Kidney glomerular epithelial cell (primary cell): ENCODE measurements at places on chromosomes 16 and 17.

DNA sequence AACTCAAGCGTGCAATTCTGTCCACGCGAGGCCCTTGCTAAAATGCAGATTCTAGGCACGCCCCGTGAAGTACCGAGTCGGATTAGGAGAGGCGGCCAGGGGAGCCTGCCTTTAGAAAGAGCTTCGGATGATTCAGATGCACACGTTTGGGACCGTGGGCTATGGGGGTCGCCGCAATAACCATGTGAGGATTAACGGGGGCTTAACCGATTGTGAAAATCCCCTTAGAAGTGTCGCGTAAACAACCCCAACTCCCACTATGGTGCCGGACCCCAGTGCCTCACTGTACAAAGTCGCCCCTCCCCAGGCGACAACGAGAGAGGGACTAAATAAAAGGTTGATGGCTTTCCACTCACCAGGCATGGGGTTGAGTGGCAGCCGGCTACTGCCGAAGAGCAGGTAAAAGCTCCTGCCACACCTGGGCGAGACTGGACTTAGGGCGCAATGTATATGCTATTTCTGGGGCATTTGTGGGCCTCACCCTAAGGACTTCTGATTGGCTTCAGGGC is 635 bp upstream of the SP2 start:
- peak; percentile 23 for DNase-seq

GRCh38 chr17:47968836-47969235 is 2.1 kb upstream of the CDK5RAP3 start:
- DNase-seq = no peak

- peak; percentile 41 for DNase-seq
These were observed 107.1 kb downstream of the USP22 start for GRCh38 chr17:20935740-20936139.

GRCh38 chr16:53792161-53792951 is 88.4 kb downstream of the FTO start:
- DNase-seq = peak; percentile 46

DNA sequence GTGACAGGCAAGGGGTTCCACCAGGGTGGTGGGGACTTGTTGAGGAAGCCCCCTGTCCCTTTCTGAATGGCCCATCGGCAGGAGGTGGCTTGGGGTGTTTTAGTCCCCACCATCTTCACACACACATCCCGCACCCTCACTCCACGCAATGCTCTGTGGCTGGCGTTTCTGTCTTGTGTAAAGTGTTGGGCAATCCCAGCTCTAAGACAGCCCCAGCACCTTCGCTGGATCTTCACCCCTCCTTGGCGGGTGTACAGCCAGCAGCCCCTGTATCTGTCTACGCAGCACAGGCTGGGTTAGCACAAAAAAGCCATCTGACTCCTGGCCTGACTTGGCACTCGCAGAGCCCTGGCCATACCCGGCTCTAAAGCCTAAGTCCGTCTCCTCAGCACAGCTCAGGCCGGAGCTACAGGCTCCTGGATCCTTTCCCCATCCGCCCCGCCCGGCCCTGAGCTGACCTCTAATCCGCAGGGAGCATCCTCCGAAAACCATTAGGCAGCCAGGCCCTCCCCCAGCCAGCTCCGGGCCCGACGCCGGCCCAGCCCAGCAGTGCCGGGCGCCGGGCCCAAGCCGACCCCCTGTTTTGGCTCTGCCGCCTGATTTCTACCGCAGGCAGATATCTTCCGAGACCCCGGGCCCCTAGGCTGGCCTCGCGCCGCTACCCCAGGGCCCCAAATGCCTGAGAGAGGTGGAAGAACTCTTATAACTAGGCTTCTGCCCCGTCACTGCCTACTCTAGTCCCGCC is 42.4 kb upstream of the TAC4 start:
- DNase-seq = no peak

GRCh38 chr16:15035163-15035729 is 20.6 kb downstream of the NTAN1 start:
- DNase-seq = no peak

- DNase-seq = peak; percentile 39
These were observed 15.9 kb upstream of the FBXO47 start for GRCh38 chr17:38982858-38983746.

GRCh38 chr17:28501421-28502284 is 4.5 kb upstream of the FOXN1 start:
- DNase-seq = no peak

DNA sequence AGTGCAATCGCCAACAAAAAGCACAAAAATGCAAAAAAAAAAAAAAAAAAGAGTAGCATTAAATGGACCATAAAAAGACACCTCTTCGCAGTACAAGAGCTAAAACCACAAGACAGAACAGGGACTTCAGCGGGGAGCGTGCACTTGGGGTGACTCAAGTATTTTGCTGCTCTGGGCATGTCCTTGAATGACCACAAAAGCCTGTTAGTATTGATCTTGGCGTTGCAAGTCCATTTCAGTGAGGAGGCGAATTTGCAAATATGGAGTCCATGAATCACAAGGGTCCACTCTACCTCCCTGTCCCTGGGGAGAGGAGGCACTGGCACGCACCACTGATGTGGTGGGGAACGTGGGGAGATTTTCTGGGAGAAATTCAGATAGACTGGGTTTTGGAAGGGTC is 78.9 kb downstream of the CNGB1 start:
- DNase-seq = peak; percentile 80
